SHP77 (cell line): ENCODE measurements at places on chromosomes 3 and 15.

- DNase-seq: no peak
Measured at GRCh38 chr3:65830948-65831732, 207.6 kb downstream of the MAGI1 start.

DNA sequence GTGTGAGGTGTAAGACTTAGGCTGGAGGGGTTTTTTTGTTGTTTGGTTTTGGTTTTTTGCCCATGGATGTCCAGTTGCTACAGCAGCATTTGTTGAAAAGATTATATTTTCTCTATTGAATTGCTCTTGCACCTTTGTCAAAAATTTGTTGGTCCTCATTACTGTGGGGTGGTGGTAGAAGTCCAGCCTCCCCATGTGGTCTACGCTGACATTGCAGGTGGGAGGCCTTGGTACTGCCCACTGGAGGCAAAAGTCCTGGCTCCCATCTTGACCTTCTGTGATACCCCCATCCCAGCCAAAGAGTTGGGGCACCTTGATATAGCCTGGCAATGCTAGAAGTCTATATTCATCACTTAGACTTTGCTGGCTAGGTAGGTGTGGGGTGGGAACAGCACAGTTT lies 5.4 kb upstream of the RAB6B start:
- DNase-seq: no peak

GRCh38 chr3:30289766-30290165 lies 316.6 kb upstream of the TGFBR2 start:
- DNase-seq: no peak

- no peak for DNase-seq
Measured at GRCh38 chr3:103662591-103662990, 1227.8 kb downstream of the ZPLD1 start.

DNA sequence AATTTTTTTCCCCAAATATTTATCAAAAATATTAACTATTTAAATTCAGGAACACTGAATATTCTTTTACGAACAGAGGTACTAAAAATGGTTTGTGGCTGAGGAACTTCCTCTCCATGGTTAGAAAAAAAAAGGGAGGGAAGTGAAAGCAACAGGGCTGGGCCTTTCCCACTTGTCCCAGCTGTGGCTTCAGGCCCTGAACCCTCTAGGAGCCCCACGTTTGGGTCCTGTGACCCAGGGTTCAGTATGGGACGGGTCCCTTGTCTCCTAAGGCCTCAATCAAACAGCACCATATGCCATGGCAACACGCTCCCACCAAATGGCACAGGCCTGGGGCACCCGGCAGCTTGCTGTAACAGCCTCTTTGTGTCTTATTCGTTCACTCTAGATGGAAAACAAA lies 32.4 kb downstream of the POC1A start:
- DNase-seq: no peak

GRCh38 chr3:186281176-186281575 lies 80.9 kb downstream of the DGKG start:
- no peak for DNase-seq

DNA sequence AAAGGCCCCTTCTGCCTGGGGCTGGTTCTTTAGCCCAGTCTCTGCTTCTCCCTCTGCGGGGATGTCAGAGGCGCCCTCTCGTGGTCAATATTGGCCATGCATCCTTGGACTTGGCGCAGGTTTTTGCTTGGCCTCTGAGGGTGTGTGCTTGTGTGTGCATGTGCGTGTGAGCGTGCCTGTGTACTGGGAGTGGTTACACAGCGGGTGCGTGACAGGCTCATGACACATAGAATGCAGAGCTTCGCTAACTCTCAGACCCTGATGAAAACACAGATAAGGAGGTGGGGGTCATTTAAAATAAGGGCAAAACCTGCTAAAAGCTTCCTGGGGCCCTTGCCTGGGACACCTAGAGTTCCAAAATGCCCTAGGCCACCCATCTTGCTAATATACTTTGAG lies 160.9 kb downstream of the SMAD6 start:
- peak; percentile 49 for DNase-seq

DNA sequence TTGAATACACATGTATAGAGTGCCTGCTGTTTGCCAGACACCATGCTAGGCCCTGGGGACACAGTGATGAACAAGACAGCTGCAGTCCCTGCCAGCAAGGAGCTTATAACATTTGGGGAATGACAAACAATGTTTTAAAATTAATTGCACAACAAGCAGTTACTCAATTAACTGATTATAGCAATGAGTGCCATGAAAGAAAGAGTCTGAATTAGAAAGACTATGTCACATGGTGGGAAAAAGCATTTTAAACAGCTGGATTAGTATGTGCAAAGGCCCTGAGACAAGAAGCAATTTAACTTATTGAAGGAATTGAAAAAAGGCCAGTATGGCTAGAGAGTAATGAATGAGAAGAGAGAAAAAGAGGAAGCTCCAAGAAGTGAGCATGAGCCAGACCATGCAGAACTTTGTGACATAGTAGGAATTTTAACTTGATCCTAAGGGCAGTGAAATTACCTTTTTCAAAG lies 64.5 kb upstream of the PLXNA1 start:
- no peak for DNase-seq

DNA sequence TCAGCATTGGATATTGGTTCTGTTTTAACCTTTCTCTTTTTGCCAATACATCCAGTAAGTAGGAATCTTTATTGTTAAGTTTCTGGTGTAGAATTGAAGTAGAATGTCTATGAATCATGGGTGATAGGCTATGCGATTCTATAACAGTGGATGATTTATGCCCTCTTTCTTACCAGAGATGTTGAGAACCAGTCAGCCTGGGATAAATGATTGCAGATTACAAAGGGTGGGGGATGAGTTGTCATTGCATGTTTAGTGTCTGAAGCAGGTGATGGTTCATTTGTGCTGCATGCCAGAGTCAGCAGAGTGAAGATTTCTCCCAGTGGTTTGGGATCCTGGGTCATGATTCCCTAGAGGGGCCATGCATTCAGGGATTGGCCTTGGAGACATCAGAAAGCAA lies 14.3 kb downstream of the RETNLB start:
- no peak for DNase-seq

GRCh38 chr3:27596334-27596841 lies 112.2 kb upstream of the SLC4A7 start:
- no peak for DNase-seq
